ENCODE measurements at places on chromosomes 5 and 9. TPM values are rescaled to one million over a fixed set of nuclear protein-coding genes. Genes with fewer than 3 reads are reported as not detected.
A peak's percentile ranks its signal among the peaks of the same experiment; 100 is the strongest.

GRCh38 chr9:38091310-38092199 lies 22.5 kb upstream of the SHB start:
- no peak for DNase-seq

GRCh38 chr9:70472268-70473249 lies 58.1 kb upstream of the KLF9 start:
- DNase-seq = no peak

DNA sequence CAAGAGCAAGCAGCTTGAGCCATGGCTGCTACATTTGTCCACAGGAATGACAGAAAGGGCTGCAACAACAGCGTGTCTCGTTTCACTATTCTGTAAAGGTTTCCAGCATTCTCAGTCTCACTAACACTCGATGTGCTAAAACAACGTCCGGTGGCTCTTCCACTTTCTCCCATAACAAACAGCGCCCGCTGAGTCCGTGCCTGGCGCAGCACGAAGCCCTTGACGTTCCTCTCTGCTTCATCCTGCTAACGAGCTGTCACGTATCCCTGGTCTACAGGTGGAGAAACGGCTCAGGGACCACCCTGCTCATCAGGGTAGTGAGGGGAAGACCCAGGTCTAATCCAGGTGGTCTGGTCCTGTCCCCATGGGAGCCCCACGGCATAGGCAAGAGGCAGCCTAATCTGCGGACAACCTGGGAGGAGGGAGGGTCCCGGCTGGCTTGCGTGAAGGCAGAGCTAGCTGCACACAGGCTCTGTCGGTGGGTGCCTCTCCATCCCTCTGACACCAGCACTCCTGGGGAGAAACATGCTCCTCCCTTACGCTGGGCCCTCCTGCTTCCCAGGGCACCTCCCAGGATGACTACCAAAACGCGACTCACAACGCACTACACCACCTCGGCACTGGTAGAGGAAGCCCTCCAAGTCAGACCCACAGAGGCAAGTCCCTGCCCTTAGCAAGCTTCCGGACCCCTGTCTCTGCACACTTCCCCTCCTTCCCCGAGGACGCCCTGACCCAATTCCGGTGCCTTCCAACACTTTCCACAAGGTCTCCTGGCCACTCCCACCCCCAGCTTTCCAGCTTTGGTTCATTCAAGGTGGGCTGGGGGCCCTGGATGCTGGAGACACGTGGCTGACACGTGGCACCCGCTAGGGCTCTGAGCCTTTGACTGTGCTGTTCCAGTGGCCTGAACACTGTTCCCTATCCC lies 43.3 kb downstream of the VAV2 start:
- no peak for DNase-seq

- DNase-seq = no peak
Measured at GRCh38 chr9:117747386-117747970, 43.3 kb downstream of the TLR4 start.

GRCh38 chr5:1280177-1281037 lies 14.5 kb downstream of the TERT start:
- no peak for DNase-seq

- no peak for DNase-seq
Measured at GRCh38 chr9:4147476-4148230, 152.2 kb downstream of the GLIS3 start.

GRCh38 chr5:6732634-6733410 lies 19.6 kb downstream of the TENT4A start:
- no peak for DNase-seq

GRCh38 chr9:93286252-93287188 lies 102.6 kb downstream of the WNK2 start:
- no peak for DNase-seq

DNA sequence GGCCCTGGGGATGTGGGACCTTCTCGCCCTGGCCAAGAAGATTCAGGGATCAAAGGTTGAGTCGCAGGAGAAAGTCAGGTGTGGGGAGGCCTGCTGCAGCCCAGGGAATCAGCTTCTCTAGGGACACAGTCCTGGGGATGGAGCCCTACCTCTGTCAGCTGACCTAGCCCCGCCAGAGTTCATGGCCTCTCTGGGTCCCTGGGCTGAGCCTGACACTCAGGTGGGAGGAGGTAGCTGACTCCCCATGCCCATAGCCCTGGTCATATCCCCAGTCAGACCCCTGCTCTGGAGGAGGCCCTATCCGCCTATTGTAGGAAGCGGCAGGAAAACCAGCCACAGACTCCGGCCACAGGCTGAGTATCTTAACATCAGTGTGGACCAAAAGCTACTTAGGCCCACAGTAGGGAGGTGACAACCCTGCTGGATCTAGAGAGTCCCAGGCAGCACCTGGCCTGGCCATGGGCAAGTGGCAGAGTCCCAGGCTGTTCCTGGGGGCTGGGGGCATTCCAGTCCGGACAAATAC lies 15.0 kb upstream of the MRNIP start:
- no peak for DNase-seq

DNA sequence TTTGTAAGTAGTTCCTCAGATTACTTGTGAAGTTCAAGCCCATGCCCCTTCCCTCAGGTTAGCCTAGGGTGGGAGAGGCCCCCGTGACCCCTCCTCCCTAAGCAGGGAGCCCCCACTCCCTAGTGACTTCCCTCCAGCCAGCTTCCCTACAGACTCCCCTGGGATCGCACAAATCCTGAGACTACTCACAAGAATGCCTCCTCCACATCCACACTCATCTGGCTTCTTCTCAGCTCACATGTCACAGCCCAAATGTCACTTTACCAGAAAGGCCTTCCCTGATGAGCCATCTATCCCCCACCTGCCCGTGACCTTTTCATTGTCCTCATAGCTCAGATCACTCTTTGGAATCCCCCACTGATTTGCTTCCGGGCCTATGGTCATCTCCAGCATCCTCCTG lies 96.7 kb upstream of the ARAP3 start:
- DNase-seq = no peak

GRCh38 chr5:143521846-143522400 lies 118.4 kb upstream of the NR3C1 start:
- DNase-seq = peak; percentile 19

DNA sequence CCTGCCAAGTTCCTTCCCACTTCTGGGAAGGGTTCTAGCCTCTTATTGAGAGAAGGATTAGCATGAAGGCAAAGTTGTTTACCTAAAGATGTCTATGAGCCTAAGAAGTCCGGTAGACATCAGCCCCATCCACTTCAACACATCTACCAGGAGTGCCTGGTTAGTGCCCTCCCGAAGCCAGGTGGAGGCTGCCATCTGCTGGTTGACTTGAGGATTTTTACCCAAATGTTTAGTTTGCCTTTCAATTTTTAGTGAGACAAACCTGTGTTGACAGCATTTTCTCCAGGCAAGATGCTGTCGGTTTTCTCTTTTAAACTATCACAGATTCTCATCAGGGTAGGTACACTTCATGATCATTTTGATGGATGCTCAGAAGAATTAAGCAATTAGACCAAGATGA lies 83.6 kb upstream of the TNFSF8 start:
- peak; percentile 72 for DNase-seq

GRCh38 chr5:96344678-96345577 lies 88.1 kb downstream of the PCSK1 start:
- peak; percentile 72 for DNase-seq

DNA sequence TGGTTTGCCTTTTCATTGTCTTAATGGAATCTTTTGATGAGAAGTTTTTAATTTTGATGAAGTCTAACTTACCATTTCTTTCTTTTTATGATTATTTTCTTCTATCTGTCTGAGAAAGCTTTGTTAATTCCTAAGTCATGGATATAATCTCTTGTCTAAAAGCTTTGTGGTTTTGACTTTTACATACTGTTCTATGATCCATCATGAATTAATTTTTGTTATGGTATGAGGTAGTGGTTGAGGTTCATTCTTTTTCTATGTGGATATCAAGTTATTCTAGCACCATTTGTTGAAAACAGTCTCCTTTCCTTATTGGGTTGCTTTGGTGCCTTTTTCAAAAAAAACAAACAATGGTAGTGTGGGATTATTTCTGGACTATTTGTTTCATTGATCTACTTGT lies 20.4 kb downstream of the FBXO10 start:
- no peak for DNase-seq

- DNase-seq = no peak
Measured at GRCh38 chr5:33010846-33011245, 299.7 kb downstream of the NPR3 start.

DNA sequence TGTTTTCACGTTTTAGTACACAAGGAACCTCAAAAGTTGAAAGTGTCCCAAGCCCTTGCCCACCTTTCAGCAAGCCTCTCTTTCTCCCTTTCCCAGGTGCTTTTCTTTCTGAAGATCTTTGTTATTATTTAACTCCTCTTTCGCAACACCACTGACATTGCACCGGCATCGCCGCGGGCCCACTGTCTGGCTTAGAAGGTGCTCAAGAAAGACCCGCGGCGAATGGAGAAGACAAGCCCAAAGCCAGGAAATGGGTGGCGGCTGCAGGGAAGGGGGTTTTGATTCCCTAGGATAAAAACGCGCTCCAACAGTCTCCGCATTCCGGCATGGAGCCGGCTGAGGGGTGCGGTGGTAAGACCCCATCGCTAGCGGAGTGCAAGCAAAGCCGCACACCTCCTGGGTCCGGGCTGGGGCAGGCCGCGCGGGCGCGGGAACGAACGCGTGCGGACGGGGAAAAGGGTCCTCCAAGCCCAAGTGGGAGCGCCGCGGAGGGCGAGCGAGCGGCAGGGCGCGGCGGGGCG lies 404 bp upstream of the AFAP1L1 start:
- DNase-seq = peak; percentile 23

DNA sequence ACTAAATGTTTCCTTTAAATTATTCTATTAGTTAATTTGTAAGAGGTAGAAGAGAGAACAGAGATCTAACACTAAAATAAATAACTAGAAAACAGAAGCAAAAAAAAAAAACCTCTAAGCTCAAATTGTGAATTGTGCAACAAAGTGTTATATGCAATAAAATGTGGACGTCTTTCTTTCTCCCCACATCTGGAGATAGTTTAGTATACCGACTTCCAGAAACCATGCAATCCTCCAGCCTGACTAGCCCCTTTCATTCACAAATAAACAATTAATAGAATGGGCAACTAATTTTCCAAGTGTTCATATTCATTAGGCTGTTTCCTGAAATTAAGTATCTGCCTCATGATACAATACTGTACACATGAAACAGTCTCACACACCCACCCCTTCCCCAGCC lies 258.5 kb downstream of the BNC2 start:
- DNase-seq = no peak

HRH2 gene
- total RNA-seq = not detected

CHD1 gene
- 65.4 TPM for total RNA-seq

NEUROG1 gene
- total RNA-seq = not detected
